ENCODE measurements at places on chromosomes 12 and 14.

GRCh38 chr14:54447231-54447692, 6.1 kb upstream of the CNIH1 start:
- no peak for DNase-seq

DNA sequence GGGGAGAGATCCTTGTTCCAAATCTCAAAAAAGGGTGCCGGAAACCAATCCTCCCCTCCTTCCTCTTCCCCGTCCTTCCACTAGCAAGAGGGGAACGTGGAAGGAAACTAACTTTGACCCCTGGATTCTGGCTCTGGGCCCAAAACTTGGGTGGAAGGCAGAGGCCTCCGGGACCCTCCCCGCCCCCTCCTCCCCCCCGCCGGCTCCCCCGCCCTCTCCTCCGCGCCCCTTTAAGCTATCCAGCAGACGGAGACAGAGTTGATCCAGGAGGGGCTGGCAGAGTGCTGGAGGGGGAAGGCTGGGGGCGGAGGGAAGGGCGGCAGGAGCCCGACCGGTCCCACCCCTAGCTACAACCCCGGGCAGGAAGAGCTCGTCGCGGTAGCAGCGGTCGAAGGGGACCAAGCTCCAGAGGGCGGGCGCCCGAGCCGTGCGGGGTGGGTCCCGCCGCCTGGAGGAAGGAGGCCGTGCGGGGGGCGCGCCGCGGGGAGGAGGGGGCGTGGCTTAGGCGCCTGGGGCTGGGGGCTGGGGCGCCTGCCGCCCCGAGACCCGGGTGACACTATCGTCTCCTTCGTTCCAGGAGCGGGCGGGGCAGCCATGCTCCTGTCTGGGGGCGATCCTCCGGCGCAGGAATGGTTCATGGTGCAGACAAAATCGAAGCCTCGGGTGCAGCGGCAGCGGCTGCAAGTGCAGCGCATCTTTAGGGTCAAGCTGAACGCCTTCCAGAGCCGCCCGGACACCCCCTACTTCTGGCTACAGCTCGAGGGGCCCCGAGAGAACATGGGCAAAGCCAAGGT, at the start of gene NYNRIN:
NYNRIN (plus strand) TSS at position 351 of the 794 bp plus-strand sequence; CDS start at position 595, 244 bp downstream.
- no peak for DNase-seq

DNA sequence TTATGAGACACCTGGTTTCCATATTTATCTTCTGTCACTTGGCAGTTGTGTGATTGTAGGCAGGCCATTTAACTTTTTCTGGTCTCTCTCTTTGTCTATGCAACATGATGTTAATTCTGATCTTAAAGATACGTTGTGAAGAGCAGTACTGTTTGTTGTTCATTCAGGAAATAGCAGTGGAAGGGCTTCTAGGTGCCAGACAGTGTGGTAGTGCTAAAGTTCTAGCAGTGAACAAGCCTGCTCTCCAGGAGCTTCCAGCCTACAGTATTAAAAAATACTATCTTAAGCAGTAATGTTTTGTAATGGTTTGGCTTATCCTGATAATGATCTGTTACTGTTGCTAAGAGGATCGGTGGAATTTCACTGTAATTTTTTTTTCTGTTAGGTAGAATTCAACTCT, 15.2 kb downstream of the NAA30 start:
- no peak for DNase-seq

GRCh38 chr14:65074449-65075150, 27.7 kb downstream of the MAX start:
- DNase-seq, result no peak

DNA sequence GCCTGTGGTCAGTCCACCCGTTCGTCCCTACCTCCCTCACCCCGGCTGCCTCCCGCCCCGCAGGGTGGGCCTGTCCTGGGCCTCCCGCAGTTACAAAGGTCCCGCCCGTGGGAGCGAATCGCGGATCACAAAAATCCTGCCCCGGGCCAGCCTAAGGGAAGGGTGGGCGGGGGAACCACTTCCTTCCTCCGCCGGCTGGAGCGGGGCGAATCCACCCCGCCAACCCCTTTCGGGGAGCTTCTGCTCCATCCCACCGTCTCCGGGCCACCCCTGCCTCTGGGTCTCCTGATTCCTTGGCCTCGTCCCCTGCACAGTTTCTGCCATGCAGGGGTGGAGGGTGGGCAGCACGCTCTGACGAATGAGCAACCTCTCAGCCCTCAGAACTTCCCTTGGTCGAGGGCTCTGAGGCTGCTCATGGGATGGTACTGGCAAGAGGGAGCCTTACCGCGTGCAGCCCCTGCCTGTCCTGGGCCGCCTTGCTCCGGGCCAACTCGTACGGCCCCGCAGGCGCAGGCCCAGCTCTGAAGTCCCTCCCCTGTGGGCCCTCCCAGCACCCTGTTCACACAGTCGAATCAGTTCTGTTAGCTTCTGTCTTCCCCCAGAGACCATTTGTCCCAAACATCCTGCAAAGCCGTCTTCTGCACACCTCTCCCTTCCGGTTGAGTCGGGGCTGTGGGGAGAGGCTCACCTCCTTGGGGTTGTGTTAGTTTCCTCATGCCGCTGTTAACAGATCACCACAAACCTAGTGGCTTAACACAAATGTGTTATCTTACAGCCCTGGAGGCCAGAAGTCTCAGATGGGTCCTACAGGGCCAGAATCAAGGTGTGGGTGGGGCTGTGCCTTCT, 589 bp upstream of the HVCN1 start:
- DNase-seq, result no peak

DNA sequence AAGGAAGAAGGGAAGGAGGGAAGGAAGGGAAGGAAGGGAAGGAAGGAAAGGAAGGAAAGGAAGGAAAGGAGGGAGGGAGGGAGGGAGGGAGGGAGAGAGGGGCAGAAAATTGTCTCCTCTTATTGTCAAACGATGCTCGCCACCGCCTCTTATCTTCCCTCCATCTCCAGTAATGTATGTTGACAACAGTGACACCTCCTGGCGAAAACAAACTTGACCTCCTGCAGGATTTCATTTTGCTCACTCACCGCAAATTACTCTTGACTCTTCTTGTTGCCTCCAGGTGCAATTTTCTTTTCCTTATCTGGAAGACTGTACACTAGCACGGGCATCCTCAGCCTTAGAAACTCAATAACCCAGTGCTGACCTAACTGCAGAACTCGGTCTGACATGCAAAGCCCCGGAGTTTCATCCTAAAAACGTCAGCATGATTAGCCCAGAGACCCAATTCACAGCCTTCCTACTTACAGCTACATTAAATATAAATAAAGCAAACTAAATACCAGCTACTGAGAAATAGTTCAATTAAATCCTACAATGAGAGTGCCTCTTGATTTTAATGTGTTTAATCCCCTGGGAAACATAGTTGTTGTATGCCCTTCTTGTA, 512.4 kb upstream of the TMPO start:
- DNase-seq, result no peak

DNA sequence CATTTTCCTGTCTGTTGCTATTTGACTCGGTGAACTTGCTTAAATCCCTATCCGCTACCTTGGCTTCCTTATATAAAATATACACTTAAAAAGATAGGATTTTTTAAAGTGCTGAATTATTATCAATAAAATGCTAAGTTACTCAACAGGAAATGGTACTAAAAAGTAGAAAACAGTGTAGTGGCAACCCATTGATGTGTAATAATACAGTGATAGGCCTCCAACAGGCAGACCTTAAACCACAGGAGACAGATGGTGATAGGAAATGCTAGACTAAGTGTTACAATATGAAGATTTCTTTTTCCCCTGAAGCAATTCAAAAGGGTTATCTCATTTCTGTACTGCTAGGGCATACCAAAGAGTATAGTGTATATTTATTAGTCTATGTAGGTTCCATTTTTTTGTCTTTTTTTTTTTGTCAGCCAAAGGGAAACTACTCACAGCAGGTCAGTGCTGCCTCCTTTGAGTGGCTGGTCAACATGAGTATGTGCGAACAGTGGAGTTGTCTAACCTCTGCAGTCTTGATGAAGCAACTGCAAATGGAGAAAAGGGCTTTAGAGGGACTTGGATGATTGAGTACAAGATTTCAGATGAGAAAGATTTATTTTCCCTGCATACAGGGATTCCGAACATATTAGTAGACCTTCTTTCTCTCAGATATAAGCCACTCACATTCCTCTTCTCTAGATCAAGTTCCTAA, 183.8 kb downstream of the ACSS3 start:
- no peak for DNase-seq

- no peak for DNase-seq
These were observed 216.6 kb downstream of the AKAP6 start for GRCh38 chr14:32545506-32546210.

DNA sequence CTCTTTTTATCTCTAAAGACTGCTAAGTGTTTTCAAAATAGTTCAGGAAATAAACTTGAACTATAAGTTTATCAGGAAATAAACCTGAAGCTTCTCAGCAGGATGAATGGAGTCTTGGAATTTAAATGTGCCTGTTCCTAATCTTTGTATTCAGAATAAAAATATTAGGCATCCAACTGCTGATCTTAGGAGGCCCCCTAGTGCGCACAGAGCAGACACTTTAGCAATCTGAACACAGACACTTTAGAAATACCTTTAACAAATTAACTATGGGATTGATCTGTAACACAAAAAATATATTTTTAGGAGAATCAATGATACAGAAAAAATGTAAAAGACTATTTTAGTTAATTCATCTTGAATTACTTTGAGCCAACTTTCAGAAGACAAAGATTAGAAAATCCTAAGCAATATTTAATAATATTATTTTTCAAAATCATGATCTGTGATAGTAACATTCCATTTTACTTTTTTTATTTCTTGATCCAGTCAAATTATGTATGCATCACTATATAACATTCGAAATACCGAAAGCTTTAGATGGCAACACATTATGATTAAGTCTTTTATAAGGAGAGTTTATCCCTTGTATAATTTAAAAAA, 80.9 kb downstream of the SLC41A2 start:
- DNase-seq, result no peak

GRCh38 chr14:72904840-72905561, 11.1 kb upstream of the DPF3 start:
- peak; percentile 22 for DNase-seq

GRCh38 chr14:58872061-58872460, 234.3 kb downstream of the DACT1 start:
- DNase-seq, result no peak

DNA sequence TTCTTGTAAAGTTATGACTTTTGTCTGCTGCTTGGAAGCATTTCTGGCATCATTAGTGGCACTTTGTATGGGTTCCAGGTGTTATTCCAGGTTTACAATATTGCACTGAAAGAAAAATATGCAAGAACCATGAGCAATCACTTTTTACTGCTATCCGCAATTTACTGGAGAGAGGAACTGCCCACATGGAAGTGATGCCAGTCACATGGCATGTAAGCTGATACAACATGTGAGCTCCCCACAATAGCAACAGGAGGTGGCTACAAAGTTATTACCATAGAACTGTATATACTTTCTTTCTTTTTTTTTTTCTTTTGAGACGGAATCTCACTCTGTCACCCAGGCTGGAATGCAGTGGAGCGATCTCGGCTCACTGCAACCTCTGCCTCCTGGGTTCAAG, 1012.1 kb downstream of the BCL11B start:
- no peak for DNase-seq

- DNase-seq, result no peak
These were observed 37.7 kb upstream of the TXNRD1 start for GRCh38 chr12:104177663-104178501.

DNA sequence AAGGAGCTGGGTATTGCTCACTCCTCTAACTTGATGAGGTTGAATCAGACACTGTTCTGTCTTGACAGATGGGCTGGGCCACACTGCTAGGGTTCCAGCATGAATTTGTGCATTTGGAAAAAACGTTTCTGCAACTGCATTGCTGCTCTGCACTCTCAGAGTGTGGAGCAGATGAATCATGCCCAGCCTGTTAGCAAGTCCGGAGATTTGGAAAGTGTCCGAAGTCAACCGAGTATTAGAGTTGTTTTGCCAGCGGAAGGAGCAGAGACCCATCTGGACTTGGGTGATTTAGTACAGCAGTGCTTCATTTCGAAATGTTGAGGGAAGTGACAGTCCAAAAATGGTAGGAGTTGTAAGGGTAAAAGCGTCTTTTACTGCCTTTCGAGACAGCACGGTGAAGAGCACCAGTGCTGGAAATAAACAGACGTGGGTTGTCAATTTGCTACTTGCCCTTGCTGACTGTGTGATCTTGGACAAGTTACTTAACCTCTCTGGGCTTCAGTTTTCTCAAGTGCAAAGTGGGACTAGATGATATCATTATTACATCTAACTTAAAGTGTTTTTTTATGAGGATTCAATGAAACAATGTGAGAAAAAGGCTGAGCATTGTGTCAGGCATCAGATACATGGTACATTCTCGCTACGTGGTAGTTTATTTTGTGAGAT, 139.5 kb downstream of the CHST11 start:
- no peak for DNase-seq

DNA sequence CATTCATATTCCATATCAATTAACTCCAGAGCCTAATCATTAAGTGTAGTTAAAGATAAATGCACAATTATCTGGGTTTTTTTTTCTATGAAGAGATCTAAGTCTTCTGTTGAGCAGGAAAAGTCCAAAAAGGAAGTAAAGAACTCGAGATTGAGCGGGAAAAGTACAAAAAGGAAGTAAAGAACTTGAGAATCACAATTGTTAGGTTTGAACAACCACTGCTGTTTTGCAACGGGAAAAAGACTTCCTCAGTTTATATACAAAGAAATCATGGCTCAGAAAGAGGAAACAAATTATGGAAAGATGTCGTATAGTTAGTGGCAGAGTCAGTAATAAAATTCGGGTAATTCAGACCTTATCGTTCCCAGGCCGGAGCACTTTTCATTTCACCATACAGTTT, 63.3 kb downstream of the PPP1R12A start:
- DNase-seq, result no peak

- DNase-seq, result no peak
These were observed 4.6 kb downstream of the RND1 start for GRCh38 chr12:48861111-48861510.

DNA sequence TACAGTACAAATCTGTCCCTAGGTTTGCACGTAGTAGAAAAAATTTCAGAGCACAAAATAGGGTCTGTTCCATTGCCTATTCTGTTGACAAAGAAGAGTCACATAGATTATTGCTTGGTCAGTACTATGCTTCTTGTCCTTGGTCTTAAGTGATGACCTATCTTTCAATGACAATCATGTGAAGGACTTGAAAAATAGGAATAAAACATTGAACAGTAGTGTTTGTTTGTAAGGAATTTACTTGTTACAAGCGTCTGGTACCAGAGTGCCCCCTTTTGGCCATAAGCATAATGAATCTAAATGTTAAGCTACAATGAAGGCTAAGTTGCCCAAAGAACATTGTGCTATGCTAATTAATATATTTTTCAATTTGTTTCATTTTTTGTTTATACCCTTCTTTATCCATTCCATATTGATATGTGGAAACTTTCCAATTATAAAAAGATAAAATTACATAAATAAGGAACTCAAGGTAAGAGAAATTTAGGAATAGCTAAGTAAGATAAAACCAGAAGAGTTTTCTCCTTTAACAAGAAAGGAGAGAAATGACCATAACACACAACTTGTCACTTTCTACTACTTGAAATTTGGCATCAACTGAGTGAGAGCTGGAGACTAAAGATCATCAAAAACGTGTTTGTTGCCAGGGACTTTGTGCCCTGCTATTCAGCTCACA, 204.7 kb downstream of the EPS8 start:
- DNase-seq, result no peak

GRCh38 chr12:121003650-121004049, 12.6 kb downstream of the C12orf43 start:
- no peak for DNase-seq

GRCh38 chr12:50542448-50542847, 37.7 kb downstream of the DIP2B start:
- DNase-seq, result no peak

- no peak for DNase-seq
These were observed 63.8 kb downstream of the FIGNL2 start for GRCh38 chr12:51784688-51785087.

- DNase-seq, result no peak
These were observed 11.2 kb upstream of the DAAM1 start for GRCh38 chr14:59177262-59177661.

Measured in stimulated activated CD4-positive, alpha-beta T cell treated with anti-CD3 and anti-CD28 coated beads, Interleukin-1b, Interleukin-23, amount 100 ng/mL, for 1 hour (primary cell).